ENCODE measurements at places on chromosomes 5 and 9.
A peak's percentile ranks its signal among the peaks of the same experiment; 100 is the strongest.

DNA sequence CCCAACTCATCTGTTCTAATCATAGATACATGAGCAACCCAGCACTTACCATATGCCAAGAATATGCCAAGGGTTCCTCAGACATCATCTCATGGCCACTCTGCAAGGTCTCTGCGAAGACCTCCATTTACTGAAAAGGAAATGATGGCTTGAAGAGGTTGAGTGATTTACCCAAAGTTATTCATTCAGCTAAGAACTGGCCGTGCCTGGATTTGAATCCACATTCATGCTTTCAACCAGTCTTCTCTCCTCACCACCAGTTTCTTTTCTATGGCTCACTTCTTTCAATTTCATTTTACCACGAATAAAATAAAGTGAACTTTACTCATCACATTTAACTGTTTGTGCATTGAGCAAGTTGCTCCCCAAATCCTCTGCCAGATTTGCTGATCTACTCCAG, 27.2 kb upstream of the FOXI1 start:
- DNase-seq: no peak

- no peak for DNase-seq
These were observed 12.8 kb downstream of the NR4A3 start for GRCh38 chr9:99834474-99834873.

DNA sequence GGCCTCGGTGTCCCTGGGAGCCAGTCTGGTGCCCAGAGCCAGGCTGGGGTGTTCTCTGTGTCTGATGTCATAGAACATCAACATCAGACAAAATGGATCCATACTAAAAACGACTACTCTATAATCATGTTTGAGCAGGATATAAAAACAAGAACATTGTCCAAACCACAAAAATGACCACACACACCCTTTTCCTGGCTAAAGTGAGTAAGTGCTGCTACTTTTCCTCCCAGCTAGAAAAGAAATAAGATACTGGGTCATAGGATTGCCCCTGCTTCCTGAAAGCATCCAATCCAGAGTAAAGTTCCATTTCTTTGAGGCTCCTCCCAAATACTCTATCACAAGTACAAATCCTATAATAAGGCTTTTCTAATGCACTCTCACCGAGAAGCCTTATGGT, 19.7 kb upstream of the TRAF1 start:
- no peak for DNase-seq

DNA sequence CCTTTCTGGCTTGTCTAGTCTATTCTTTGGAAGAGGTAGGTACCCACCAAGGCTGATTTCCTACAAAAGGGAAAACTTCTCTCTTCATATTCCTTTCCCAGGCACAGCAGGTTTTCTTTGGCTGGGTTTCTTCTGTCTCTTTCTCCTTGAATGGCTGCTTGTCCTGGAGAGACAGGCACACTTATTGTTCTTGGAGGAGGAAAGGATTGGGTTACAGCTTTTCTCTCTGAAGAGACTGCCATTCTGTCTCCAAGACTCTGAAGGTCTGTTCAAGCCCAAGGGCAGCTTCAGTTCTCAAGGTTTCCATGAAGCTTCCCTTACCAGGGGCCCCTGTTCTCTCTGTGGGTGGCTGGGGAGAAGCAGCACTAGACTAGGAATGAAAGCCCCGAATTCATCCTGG, 33.9 kb downstream of the ACTBL2 start:
- no peak for DNase-seq

GRCh38 chr9:125133403-125134329, 9.7 kb downstream of the SCAI start:
- DNase-seq: no peak

- DNase-seq: no peak
These were observed 182.5 kb downstream of the TTLL11 start for GRCh38 chr9:121910491-121911040.

- DNase-seq: no peak
These were observed 1078.8 kb downstream of the TAF11L14 start for GRCh38 chr5:18712936-18713485.

GRCh38 chr9:13324988-13325387, 45.5 kb upstream of the MPDZ start:
- DNase-seq: no peak

DNA sequence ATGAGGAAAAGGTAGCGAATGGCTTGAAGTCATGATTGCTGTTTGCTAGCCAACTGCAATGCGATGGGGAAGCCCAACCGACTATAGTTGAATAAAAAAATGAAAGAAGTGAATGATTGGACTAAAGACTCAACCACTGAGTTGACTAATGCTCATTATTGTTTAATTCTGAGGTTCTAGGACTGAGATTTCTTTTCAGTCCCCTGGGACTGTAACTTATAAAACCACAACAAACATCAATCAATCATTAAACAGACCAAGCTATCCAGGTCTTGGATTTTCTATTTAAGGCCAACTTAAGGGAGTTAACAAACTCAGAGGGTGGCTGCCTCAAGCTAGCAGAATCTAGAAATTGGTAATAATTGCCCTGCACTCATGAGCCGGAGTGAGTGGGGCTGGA, 154.2 kb downstream of the DOCK2 start:
- no peak for DNase-seq

DNA sequence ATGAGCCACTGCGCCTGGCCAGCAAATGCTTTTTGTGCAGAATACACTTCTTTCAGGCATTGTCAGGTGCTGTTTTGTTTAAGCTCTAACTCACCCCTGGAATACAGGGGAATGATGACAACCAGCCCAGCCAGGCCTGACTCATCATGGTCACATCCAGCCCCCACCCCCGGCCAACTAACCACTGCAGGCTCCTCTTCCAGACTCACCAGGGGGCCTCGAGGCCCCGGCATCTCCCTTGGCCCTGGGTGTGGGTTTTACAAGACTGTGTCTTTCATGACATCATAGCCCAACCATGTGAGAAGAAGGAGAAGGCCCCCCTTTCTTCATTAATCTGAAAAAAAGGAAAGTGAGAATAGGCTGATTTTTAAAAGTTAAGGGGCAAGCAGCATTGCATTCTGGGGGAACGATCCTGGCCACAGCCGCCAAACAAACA, 35.5 kb downstream of the OLFML2A start:
- peak; percentile 86 for DNase-seq

- DNase-seq: no peak
These were observed 30.9 kb downstream of the GRAMD2B start for GRCh38 chr5:126454081-126454480.

DNA sequence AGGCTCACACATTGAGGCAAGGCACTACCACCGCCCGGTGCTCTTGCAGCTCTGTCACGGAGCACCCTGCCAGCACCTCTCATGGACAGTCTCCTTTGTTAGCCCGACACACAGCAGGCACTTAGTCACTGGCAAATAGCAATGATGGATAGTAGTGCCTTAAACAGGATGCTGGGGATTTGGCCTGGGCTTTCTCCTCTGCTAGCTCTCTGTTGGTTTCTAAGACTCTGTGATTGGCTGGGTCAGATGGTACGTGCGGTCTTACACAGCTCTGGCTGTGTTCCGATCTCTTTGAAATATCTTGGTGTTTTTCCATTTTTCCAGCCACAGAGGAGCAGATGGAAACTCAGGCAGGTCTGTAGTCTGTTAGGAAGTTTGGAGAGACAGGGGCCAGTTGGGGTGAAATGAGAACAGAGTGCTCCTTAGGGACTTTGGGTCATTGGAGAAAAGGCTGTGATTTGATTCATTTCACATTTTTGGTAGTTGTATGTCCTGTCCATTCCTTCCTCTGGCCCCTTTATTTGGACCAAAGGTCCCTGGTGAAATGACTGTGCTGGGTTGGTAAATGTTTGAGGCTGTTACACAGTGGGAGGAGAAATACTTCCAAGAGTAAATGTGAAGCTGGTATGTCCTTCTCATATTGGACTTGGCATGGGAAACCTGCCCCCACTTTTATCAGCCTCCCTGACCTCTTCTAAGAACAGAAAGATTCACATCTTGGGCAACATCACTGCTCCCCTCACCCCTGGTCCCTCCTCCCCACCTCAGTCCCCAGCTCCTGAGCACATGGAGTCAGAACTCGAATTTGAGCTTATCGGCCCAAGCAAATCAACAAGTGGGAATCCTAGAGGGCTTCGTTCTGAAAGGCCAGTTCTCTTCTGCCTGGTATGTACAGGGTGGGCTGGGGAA, 3.4 kb downstream of the SMIM3 start:
- peak; percentile 97 for DNase-seq

GRCh38 chr5:25090854-25091253, 446.1 kb upstream of the CDH10 start:
- no peak for DNase-seq

- no peak for DNase-seq
These were observed 233.1 kb downstream of the RFK start for GRCh38 chr9:76161106-76161505.

GRCh38 chr5:179161901-179162300, 101.7 kb downstream of the ZNF354C start:
- no peak for DNase-seq

DNA sequence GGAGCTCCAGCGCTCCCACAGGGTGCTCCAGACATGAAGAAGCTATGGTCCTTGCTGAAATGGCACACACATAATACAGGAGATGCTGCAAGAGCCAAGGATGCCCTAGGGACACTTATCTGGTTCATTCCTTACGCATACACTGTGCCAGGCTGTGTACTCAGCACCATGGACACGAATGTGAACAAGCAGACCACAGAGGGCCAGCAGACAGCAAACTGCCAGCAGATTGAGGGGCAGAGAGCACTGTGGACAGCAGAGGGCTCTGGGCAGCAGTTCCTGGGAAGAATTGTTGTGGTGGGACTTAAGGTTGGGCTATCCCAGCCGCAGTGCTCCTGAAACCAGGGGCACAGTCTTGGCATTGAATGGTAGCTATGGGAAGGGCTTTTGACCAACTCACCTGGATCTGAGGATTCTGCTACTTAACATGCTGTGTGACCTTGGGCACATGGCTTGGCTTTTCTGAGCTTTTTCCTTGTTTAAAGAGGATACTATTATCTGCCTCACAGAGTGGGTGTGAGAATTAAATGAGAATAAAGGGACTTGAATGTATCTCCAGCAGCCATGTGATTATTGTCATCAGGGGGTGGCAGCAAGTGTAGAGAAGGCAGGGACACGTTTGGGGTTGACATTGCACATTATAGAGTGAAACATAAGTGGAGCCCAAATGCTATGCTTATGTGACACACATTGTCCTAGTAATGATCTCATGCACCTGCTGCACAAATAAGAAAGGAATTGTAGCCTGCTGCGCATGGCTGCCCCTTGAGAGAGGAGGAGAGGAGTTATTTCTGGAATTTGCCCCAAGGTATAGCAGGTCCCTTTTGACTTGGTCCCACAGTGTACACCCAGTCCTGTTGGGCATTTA, 30.1 kb downstream of the PPARGC1B start:
- no peak for DNase-seq

DNA sequence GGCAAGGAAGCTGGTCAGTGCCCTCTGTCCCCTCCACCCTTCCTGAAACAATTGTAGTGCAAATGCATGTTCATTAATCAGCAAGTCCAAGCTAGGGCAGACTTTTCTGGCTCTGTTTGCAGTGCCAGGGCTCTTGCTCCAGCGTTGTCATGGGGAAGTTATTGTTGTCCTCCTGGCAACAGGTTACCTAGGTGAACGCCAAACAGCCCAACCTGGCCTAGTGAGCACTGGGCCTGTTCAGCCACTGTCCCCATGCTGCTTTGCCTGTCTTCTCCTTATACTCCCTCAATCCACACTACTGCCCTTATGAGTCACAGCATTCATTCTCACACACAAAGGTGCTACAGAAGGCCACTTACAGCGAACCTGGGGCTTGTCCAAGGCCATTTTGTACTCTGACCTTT, 34.5 kb upstream of the GLIS3 start:
- no peak for DNase-seq

DNA sequence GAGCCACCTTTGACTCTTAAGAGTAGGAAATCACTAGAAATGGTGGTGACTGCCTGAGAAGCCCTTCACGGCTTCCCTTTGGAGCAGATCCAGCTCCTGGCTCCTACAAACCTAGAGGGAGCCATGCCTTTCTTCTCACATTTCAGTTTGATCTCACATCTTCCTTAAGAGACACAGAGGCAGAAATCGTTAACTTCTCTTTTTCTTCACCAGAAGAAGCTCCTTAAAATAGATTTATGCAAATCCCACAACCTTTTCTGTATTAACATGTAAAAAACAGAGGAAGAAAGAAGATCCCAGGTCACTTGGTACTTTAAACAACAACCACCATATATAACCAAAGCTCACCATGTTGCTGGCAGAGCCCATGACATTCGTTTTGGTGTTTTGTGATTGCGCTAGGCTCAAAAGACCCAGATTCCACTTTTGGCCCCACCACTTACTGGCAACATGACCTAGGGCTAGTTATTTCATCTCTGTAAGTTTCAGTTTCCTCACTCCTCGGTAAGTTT, 29.6 kb downstream of the PAX5 start:
- DNase-seq: no peak

DNA sequence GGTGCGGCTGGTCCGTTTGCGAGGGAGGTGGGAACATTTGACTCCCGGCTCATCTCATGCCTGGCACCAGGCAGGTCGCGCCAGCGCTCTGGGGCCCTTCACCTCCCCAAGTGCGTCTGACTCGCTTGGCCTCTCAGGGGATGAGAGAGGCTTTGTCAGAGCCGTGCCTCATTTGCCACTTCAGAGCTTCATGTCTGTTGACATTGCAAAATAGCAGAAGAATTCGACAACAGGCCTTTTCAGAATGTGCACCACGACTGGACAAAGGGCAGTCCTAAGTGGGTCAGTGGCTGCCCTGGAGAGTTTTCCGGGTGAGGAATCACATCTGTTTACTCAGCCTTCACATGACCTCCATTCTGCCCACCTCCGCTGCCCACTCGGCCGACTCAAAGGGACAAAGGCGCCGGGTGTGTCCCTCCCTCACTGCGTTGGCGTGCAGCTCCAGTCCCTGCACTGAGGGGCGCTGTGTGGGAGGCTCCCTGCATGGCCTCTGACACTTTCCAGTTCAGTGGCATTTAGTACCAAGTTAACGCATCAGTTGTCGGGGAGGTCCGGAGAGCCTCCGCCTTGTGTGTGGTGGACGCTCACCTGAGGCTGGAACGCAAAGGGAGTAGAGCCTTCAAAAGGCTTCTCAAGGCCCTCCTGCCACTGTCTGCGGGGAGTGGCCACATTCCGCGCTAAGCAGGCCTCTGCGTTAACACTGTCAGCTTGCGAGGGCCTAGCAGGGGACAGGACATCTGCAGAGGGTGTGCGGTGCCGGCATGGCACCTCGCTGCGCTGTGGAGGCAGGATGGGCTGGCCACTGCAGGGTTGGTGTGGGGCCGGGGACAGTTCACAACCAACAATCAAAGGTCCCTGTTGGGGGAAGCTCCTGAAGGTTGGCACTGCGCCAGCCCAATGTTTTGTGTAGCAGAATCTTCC, 171.5 kb downstream of the NXNL2 start:
- DNase-seq: no peak
